ENCODE measurements at places on chromosomes 2 and 18. TPM values are rescaled to one million over a fixed set of nuclear protein-coding genes. Genes with fewer than 3 reads are reported as not detected.

The DNAH7 gene
- total RNA-seq: 0.24 TPM

The C2orf80 gene
- not detected for total RNA-seq

The C2orf66 gene
- total RNA-seq: not detected

The ATG16L1 gene
- 32.4 TPM for total RNA-seq

The ECEL1 gene
- 0.34 TPM for total RNA-seq

The CDK15 gene
- 0.64 TPM for total RNA-seq

The TMEFF2 gene
- total RNA-seq: not detected

The UGT1A7 gene
- not detected for total RNA-seq

The FMNL2 gene
- 23.9 TPM for total RNA-seq

The SLC16A14 gene
- total RNA-seq: 9.0 TPM

The GNAL gene
- 5.7 TPM for total RNA-seq

The PPP4R3B gene
- total RNA-seq: 80.8 TPM

The MAP3K20 gene
- 20.2 TPM for total RNA-seq

The DES gene
- 17.4 TPM for total RNA-seq

The DNAJC5G gene
- not detected for total RNA-seq

The FZD7 gene
- 4.4 TPM for total RNA-seq

The LHCGR gene
- total RNA-seq: not detected

The FLACC1 gene
- 4.1 TPM for total RNA-seq

The NYAP2 gene
- 0.17 TPM for total RNA-seq

The ACMSD gene
- not detected for total RNA-seq

The INHBB gene
- 0.72 TPM for total RNA-seq

The CASP10 gene
- 61.0 TPM for total RNA-seq

The COL3A1 gene
- total RNA-seq: 67.6 TPM

The POTEC gene
- not detected for total RNA-seq

The OLA1 gene
- 38.5 TPM for total RNA-seq
